ENCODE measurements at places on chromosomes 5 and 9.

DNA sequence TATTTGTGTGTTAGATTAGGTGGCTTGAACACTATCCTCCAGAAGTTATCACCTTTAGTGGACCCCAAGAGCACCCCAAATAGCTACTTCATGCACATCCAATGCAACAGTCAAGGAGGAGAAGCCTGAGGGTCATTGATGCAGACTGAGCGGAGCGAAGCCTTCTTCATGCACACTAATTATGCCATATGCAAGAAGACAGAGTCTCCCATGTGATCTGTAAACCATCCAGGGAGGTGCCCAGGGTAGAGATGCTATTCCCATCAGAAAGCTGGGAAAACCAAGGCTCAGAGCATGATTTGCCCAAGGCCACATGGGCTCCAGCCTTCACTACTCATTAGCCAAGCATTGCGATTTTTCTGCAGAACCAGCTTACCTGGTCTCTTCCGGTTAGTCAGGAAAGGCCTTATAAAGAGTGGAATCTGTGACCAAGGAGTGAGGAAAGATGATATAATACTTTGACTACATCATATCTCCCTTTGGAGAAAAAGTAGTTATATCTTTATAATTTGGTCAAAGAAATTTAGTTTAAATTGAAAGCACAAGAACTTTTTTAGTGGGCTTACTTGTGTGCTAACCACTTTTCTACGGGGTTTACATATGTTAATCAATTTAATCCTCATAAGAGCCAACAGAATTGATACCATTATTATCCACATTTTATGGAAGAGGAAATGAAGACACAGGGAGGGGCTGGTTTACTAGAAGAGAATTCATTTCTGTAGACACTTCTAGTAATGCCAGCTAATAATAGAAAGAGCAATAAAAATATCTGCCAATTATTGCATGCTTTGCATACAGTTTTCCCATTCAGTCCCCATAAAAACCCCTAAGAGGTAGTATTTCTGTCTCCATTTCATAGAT is 220.0 kb downstream of the ESM1 start:
- DNase-seq: no peak

- no peak for DNase-seq
These were observed 67.3 kb downstream of the PSMB7 start for GRCh38 chr9:124347968-124348358.

GRCh38 chr9:6667633-6668280 is 22.2 kb upstream of the GLDC start:
- no peak for DNase-seq

DNA sequence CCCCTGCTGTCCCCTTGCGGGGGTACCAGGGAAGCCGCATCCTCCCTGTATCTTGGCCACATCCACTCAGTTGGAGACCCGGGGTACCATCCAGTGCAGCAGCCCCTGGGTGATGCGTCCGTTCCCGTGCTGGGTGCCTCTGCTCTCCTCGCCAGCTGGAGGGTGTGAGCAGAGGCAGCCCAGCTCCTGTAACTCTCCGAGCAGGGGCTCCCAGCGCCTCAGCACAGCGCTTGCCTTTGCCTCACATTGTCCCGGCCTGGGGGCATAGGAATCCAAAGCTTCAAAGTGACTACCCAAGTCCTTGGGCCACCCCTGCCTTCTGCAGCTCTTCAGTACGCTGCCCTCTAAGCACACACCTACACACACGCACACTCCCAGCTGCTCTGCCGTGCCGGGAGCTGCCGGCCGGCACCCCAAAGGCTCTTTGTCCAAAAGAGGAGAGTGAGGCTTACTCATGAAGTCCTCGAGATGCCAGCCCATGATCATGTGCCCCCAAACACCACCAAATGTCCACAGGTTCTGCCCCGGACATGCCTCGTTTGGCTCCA is 733 bp downstream of the ANGPTL2 start:
- DNase-seq: no peak

GRCh38 chr5:42828671-42829070 is 17.0 kb upstream of the SELENOP start:
- no peak for DNase-seq
